NCI-H69 (cell line): ENCODE measurements at places on chromosomes 7 and 10.

DNA sequence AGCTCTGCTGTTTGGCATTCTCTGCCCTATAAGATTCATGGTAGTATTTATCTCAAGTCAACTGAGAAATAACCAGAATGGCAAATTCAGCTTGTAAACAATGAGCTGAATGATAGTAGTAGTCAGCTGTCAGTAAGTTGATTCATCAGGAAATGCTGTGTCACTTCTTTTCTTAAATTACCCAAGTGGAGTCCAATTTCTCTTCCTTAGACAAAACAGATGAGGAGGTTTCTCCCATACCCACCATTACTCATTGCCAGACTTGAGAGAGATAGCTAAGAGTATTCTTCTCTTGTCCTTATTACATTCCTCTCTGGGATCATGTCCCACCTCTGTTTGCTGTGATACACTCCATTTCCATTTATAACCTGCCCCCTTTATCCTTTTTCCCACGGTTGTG, 159.8 kb upstream of the STEAP1 start:
- DNase-seq: no peak

GRCh38 chr10:12068449-12069269, at the start of gene DHTKD1:
TSS of gene DHTKD1 (plus strand) at chr10:12068954. CDS start at chr10:12069034, 80 bp downstream.
- DNase-seq: peak; percentile 97

- DNase-seq: no peak
These were observed 112.8 kb downstream of the TRRAP start for GRCh38 chr7:98991141-98991540.

- DNase-seq: no peak
These were observed 48.0 kb downstream of the BRAF start for GRCh38 chr7:140876519-140877248.

- peak; percentile 4 for DNase-seq
These were observed 431.3 kb downstream of the GALNT17 start for GRCh38 chr7:71563276-71563675.

- DNase-seq: peak; percentile 11
These were observed 132.1 kb downstream of the CSTF2T start for GRCh38 chr10:51567271-51567670.

DNA sequence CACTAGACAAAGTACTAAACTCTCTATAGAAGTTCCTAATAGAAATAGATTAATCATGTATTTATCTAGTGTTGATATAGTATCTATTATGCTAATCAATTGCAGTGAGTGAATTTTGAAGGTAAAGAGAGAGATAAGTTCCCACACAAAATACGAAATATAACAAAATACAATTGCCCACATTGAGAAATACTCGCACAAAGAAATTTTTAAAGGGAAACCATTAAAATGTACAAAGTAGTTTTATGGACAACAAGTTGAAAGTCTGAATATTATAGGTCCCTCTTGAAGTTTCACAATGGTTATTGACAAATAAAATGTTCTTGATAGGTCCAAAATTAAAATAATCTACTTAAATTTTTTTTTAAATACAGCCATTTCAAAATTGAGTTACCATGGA, 1031.1 kb downstream of the SORCS1 start:
- no peak for DNase-seq

DNA sequence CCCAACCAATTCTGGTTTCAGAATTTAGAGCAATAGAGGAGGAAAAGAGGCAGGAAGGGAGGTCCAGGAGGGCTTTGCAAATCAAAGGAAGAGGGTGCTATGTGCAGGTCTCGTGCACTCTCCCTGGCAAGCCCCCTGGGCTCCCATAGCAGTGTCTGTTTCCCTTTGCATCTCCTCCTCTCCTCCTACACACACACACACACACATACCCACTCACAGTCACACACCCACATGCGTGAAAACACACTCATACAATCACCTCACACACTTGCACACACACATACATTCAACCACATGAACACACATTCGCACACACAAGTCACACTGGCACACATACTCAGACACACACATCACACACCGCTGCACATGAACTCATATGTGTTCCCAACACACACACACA, 105.3 kb downstream of the OAT start:
- DNase-seq: no peak

DNA sequence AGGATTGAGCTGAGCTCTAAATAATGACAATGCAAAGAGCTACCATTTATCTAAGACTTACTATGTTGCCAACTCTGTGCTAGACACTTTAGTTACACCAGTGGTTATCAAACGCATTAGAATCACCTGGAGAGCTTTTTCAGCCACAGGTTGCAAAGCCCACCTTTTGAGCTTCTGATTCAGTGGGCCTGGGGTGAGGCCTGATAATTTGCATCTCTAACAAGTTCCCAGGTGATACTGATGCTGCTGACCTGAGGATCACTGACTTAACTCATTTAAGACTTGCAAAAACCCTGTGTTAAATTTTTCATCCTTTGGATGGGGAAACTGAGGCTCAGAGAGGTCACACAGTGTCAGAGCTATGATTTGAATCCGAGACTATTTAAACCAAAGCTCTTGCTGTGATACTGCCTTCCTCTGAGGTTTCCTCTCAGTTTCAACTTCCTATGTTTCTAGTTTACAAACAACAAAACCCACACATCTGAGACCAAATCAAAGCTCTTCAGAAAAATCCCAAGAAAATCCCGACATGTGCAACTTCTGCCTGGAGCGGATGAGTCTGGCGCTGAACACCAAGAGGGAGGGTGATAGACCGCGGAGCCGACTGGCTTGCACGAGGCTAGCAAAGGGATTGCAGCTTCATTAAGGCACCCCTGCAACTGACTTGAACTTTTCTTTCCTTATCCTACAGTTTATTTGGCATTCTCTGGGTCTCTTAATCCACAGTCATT, 124.9 kb downstream of the CYP26A1 start:
- peak; percentile 6 for DNase-seq

GRCh38 chr7:34904987-34905386, 132.3 kb downstream of the DPY19L1 start:
- no peak for DNase-seq

DNA sequence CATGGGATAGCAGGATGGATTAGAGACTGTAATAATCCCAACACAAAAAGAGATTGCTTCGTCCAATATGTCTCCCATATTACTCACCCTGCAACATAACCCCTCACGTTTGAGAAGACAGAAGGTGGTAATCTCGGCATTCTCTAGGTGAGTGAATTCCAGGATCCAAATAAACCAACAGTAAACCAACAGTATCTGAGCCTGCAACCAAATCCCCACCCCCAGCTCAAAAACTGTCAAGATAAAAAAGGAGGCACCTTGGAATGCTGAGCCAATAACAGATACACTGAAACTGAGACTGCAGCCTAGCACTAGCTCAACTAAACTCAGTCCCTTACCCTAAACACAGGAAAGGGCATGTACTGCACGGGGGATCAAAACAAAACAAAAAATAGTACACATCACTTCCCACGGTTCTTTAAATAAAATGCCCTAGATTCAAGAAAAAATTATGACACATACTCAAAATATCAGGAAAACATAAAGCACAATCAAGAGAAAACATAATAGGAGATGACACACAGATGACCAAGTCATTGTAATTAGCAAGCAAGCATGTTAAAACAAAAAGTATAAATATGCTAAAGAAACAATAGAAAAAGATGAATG, 28.0 kb downstream of the IPMK start:
- no peak for DNase-seq

DNA sequence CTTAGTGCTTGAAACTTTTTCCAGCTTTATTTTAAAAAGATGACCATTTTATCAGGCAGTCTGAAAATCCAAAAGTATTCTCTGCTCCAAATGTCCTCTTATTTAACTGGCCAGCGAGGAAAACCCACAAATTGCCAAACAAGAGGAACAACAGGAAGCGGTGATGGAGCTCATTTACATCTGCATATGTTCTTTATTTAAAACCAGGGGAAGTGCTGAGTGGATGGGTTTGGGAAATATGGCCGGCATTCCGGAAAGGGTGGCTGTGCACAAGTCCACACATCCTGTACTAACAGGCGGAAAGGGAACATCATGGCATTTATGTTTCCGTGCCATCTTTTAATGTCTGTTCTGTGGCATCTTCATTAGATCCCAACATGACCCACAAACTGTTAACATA, 974.5 kb downstream of the LRMDA start:
- DNase-seq: no peak

- peak; percentile 55 for DNase-seq
These were observed at the start of gene CALY for GRCh38 chr10:133336577-133337369. TSS of gene CALY (minus strand) at chr10:133336896. CDS start at chr10:133328989, 7,907 bp downstream.

DNA sequence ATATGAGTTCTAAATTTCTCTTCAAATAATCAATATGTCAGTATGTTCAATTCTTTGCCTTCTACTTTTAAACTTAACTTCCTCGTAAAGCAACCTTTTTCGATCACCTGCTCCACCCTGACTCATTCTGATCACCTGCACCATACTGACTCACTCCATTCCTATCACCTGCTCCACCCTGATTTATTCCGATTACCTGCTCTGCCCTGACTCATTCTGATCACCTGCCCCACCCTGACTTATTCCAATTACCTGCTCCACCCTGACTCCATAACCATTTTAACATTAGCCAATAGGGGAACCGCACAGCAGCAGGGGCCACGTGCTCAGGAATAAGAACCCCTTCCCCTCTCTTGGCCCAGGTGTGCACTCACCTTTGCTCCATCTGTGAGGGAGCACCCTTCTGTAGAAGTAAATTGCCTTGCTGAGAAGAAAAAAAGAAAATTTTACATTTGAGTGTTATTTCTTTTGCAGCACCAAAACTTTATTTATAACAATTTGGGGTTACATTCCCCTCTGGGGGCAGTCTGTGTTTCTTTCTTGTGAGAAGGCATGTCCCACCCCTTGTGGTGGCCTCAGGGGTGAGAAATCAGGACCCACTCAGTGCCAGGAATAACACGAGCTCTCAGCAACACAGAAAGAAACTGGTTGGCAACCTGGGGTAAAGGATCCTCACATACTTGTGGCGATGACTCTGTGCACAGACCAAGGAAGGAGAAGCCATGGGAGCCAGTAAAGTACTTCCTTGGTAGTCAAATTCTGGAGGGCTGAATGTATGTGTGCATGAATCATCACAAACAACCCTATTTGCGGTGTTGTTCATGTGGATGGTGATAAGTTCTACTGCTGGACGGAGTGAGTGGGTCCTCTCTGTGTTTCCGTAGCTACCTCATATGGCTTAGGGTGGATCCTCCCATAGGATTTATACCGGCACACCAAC, 29.4 kb upstream of the PPP1R9A start:
- DNase-seq: no peak

DNA sequence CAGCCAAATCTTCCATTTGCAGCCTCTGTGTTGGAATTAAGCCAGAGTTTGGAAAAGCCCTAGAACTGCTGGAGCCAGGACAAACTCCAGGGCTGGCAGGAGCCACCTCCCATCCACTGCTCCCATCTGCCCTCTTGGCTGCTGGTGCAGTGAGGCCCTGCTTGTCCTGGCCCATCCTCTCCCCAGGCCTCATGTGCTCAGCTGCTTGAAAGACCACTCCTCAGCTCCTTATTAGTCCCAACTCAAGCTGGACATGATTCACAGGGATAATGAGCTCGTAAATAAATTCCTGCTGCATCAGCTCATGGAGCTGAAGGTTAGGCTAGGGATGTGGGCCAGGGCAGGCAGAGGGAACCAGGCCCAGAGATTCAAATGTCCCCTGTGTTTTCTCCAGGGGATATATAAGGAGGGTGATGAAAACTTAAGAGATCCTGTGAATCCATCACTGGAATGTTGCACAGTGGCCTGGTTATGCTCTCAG, 282.8 kb downstream of the RPS24 start:
- no peak for DNase-seq

GRCh38 chr10:28730031-28730778, 52.9 kb downstream of the BAMBI start:
- no peak for DNase-seq

DNA sequence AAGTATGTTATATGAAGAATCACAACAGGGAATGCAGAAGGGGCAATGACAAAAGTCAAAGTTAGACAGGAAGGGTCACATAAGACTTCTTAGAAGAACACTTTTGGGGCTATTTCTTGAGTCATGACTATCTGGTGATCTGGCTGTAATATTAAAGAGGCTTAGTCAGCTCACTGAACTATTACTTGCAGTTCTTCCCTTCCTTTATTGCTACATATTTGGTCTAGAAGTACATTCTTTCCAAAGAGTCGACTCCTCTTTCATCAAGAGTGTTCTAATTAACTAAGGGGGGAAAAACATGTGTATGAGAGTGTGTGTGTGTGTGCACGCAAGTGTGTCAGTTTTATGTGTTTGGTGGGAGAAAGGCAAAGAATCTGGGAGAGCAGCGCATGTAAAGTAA, 247.3 kb upstream of the LRRTM3 start:
- no peak for DNase-seq

- DNase-seq: peak; percentile 50
These were observed 82.3 kb downstream of the ZEB1 start for GRCh38 chr10:31401287-31401686.

- DNase-seq: no peak
These were observed 289.7 kb downstream of the PLXDC2 start for GRCh38 chr10:20105931-20106330.

DNA sequence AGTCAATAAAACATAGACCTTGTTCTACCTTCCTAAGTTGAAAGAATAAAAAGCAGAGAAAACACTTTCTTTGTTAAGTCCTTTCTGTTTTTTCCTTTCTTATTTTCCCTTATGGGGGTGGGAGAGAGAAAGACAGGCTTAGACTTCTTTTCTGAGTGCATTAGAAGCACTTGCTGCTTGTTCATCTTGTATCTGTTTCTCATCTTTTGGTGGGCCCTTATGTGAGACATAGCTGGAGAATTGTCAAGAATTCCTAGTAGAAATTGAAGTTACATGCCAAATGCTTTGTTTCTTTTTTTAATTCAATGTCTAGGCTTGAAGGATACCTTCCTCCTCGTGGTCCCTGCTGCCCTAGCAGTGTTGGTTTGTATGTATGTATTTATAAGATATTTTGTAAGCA, 6.7 kb downstream of the EIF4EBP2 start:
- no peak for DNase-seq

DNA sequence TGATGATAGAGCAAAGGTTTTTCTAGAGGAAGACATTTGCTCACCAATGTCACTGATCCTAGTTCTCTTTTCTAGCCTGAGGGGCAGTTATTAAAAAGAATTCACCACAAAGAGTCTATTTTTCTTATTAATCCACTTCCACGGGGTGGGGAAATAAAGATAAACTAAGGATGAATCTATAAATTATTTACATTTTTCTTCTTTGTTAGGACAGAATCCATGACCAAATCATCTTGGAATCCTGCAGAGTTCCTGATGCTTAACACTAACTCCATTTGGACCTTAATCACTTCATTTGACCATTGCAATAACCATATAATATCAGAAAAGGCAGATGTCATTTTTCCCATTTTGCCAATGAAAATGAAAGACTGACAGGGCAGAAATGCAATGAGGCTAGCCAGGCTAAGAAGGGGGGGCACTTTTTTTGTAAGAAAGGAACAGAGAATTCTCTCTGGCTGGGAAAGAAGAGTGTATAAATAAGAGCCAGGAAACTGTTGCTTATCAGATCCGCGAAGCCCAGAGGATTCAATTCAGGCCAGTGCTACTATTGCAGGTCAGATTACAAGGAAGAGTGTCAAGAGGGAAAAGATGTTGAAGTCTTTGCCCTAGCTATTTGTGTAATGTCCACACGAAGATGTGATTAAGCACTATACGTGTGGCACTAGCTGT, 433.2 kb downstream of the TNS3 start:
- no peak for DNase-seq

- DNase-seq: no peak
These were observed 275.2 kb downstream of the POU6F2 start for GRCh38 chr7:39252916-39253315.

- DNase-seq: no peak
These were observed 45.7 kb downstream of the SEMA3C start for GRCh38 chr7:80873140-80873539.
